Stimulated activated CD8-positive, alpha-beta memory T cell treated with anti-CD3 and anti-CD28 coated beads, Interleukin-4, amount 100 ng/mL, for 24 hours (primary cell): ENCODE measurements at places on chromosomes 12 and 14.

DNA sequence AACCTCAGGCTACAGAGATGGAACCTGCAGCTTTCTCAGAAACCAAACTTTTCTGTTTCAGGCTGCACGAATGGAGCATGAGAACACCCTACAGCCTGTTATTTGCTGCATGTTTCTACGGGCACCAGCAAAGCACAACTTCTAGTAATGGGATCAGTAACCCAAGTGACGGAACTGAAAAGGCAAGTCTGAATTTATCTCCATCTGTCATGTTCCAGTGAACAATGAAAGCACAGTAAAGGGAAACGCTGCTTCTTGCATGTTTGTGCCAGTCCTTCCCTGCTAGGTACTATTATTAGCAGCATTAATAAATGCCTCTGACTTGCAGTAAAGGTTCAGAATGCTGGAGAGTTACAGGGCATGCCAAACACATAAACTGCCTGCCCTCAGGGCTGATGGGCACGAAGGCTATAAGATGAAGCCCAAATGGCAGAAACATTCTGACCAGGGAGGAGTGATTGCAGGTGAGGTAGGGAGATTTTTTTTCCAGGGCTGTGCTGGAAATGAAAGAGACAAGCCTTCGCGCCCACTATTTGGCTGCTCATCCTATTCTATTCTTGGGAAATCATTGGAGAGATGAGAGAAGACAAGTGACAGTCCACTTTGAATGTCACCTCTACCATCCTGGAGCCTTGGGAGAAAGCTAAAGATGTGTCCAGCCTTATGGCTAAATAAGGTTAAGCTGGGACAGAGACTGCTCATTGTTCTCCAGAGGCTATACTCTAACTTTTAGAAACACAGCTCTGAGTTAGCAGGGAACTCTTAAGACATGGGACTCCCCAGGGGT is 100.4 kb upstream of the PLXNC1 start:
- DNase-seq = no peak

DNA sequence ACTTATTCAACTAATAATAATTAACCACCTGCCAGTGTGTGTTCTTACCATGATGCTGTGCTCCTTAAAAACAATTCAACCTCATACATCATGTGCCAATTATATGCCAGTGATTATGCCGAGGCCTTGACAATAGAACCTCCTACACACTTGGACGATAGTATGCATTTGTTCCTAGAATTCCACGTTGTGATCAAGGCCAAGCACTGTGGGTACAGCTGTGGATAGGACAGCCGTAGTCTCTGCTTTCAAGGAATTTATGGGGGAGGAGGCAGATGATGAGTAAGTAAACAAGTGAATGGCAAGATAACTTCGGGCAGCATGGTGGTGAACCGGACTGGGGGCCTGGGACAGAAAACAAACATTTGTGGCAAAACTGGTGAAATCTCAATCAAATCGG is 18.0 kb upstream of the MYO1H start:
- no peak for DNase-seq

GRCh38 chr12:49347311-49348193 is 864 bp downstream of the DNAJC22 start:
- DNase-seq = peak; percentile 67

- no peak for DNase-seq
Observed at GRCh38 chr14:103692871-103693270, 22.4 kb downstream of the XRCC3 start.

DNA sequence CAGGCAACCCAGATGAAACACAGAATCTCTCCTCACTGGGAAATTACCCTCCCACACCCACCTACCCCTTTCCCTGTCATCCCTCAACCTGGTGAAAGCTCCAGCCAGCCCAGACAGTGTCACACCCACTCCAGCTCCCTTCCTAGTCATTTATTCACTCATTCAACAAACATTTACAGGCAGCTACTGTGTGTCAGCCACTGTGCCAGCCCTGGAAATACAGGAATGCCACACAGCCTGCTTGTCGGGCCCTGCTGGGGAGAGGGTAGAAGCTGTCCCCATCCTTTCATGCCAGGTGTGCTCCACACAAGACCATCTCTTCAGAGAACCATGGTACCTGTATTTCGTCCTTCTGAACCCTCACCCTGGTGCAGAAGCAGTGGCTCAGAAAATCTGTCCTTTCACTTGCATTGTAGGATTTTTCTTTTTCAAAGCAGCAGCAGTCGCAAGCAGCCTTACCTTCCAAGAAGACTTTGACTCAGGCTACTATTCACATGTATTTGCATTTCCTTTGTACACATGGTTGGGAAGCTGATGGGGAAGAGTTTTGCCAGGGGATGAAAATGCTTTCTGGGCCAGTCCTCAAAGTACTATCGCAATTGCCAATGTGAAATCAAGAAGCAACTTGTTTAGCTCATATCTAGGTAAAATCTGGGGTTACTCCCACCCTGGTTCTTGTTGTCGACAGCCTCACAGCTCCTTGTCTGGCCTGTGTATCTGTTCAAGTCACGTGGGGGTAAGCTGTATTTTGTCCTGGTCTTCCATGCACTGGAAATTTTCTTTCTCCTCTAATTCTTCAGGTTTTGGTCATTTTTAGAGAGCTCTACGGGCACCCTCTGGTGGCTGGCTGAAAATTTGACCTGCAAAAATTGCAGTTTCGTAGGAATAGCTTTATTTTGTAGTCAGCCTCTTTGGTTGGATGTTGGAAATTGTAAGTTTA is 147.4 kb upstream of the EGLN3 start:
- no peak for DNase-seq

DNA sequence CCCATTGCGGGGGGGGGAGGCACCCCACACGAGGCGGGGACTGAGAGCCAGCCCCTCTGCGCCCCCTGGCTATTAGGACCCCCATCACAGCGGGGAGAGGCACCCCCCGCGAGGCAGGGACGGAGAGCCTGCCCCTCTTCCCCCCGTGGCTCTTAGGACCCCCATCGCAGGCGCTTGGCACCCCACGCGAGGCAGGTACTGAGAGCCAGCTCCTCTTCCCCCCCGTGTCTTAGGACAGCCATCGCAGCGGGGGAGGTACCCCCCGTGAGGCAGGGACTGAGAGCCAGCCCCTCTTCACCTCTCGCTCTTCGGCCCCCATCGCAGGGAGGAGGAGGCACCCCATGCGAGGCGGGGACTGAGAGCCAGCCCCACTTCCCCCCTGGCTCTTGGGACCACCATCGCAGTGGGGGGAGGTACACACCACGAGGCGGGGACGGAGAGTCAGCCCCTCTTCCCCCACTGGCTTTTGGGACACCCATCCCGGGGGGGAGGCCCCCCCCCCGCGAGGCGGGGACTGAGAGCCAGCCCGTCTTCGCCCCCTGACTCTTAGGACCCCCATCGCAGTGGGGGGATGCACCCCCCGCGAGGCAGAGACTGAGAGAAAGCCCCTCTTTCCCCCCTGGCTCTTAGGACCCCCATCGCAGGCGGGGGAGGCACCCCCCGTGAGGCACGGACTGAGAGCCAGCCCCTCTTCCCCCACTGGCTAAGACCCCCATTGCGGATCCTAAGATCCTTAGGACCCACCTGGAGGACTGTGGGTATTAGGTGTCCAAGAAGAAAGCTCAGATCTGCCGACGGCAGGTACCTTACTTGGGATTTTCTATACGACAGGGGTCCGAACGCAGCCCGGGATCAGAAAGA is 198.6 kb upstream of the PZP start:
- DNase-seq = no peak

- no peak for DNase-seq
Observed at GRCh38 chr12:123726244-123726643, 14.1 kb downstream of the ATP6V0A2 start.

DNA sequence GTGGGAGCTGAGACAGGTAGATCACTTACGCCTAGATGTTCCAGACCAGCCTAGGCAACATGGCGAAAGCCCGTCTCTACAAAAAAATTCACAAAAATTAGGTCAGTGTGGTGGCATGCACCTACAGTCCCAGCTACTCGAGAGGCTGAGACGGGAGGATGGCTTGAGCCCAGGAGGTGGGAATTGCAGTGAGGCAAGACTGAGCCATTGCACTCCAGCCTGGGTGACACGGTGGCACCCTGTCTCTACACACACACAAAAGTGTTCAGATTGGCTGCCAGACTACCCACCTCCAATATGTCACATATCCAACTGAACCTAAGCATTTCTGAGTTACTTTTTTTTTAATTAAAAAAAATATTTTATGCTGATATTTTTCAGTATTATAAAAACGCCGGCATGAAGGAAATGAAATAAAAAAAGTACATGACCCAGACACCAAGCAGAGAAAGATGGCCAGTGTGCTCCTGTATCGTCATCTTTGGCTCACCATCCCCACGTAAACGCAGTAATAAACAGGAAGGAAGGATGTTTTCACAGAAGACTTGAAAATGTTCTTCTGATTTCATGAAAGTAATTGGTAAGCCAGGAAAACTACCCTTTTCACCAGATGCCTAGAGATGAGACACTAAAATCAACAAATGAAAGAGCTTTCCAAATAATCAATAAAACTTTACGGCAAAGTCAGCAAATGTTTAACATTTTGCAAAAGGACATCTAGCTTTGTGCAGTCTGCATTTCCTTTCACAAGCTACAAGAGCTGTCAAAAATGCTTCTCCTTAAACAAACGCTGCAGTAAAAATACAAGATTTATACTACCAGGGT is 26.4 kb downstream of the CDC42BPB start:
- DNase-seq = no peak

DNA sequence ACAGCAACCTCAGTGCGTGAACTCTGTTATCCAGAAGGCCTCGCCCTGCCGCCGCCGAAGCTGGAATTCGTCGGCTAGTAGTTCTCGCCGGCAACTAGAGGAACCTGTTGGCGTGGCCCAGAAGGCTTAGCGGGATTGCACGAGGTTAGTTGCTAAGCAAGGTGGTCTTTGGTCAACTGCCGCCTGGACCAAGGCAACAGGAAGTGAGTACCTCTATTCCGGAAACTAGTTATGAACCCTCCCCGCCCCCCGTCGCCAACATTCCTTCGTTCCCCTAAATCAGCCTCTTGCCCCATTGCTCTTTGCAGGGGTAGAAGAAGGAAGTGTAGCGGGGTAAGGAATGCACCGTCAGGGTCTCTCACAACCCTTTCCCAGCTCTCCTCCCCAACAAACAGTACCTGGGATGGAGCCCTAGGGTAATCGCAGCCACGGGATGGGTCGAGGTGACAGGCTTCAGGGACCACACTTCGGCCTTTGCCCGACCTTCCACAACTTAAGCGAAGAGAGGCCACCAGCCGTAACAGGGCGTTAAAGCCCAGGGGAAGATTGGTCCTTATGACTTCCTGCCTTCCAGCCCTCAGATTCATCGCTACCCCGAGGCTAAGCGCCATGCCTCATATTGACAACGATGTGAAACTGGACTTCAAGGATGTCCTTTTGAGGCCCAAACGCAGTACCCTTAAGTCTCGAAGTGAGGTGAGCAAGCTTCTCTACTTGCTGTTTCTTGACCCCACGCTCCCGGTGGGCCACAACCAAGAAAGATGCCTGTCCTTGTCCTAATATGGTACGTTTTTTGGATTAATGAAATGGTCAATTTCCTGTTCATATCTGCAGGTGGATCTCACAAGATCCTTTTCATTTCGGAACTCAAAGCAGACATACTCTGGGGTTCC is at the start of gene GMPR2:
GMPR2 (plus strand) TSS at position 285 of the 893 bp plus-strand sequence; CDS start at position 610, 325 bp downstream.
- DNase-seq = no peak

DNA sequence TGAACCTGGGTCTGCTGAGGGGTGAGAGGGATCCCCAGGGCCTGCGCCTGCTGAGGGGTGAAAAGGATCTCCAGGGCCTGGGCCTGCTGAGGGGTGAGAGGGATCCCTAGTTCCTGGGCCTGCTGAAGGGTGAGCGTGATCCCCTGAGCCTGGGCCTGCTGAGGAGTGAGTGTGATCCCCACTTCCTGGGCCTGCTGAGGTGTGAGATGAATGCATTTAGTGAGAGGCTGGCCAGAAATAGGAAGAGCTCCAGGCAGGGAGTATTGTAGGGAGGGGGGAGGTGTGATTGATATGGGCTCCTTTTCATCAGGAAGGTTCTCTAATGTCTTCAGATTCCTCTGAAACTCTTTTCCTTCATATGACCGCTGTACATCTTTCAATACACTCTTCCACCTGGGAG is 43.0 kb downstream of the FAM186A start:
- no peak for DNase-seq

DNA sequence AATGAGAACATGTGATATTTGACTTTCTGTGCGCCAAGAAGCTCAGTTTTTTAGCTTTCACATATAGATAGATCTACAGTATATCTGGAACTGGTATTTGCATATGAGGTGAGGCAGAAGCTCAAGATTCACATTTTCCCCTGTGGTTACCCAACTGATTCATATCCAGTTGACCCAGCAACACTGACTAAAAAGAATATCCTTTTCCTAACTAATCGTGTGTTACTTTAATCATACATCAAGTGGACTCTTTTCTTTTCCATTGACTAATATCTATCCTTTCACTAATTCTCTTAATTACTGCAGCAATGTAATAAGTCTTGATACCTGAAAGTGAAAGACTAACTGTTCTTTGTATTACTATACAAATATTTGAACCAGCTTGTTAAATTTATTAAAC is 236.1 kb downstream of the AEBP2 start:
- DNase-seq = no peak

DNA sequence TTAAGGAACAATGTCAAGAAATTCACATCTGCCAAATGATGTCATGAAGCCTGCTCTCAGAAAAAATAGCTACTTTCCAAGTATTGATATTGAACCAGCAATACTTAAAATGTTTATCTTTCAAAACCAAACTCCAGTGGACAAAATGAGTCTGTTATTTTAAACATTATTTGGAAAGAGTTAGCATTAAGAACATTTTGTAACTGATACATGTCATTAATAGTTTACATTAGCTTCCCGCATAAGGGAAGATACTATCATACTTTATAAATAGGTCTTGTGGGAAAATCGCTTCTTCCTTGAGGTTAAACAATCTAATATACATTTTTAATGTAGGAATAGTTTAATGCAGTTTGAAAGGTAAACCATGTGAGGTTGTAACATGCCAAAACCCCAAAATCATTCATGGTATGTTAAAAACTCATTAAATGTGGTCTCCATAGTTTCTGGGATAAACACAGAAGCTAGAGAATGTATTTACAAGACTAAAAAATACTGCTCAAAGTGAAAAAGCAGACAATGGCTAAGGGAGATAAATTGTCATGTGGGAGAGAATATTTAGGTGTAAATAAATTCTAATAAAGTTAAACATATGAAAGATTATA is 73.4 kb upstream of the ATP2B1 start:
- DNase-seq = no peak

GRCh38 chr12:9741726-9742125 is 8.8 kb upstream of the CLECL1 start:
- DNase-seq = no peak

DNA sequence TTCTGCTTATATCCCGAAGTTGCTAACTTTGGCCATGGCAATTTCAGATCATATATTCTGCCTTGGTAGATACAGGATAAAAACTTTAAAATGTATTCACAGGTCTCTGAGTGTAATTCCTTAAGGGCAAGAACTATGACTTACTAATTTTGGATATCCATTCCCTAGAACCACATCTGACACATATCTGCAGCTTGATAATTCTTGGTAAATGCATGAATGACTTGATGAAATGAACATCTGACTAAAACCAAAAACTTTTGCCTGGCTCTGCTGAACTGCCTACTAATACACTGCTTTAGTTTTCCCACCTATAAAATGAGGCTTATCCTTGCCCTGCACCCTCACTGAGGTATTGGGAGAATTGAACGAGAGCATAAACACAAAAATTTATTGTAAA is 32.2 kb downstream of the SLC25A21 start:
- no peak for DNase-seq

GRCh38 chr14:105290621-105291346 is 10.0 kb downstream of the BRF1 start:
- no peak for DNase-seq

- peak; percentile 1 for DNase-seq
Observed at GRCh38 chr14:81303258-81303935, 82.6 kb upstream of the GTF2A1 start.
